ENCODE measurements at places on chromosomes 16 and 17.

- no peak for DNase-seq
Measured at GRCh38 chr17:16052486-16052885, 52.9 kb downstream of the TTC19 start.

DNA sequence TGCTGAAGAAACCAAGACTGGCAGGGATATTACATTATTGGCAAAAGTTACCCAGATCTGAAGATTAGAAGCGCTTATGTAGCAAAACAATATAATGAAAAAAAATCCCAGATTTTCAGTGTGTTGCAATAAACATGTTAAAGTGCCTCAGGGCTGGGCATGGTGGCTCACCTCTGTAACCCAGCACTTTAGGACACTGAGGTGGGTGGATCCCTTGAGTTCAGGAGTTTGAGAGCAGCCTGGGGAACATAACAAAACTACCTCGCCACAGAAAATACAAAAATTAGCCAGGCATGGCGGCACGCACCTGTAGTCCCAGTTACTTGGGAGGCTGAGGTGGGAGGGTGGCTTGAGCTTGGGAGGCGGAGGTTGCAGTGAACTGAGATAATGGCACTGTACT is 6.8 kb downstream of the ZNF207 start:
- no peak for DNase-seq

- no peak for DNase-seq
Measured at GRCh38 chr17:65604070-65604469, 42.6 kb upstream of the AXIN2 start.

- DNase-seq, result no peak
Measured at GRCh38 chr17:17560975-17561374, 30.5 kb downstream of the PEMT start.

DNA sequence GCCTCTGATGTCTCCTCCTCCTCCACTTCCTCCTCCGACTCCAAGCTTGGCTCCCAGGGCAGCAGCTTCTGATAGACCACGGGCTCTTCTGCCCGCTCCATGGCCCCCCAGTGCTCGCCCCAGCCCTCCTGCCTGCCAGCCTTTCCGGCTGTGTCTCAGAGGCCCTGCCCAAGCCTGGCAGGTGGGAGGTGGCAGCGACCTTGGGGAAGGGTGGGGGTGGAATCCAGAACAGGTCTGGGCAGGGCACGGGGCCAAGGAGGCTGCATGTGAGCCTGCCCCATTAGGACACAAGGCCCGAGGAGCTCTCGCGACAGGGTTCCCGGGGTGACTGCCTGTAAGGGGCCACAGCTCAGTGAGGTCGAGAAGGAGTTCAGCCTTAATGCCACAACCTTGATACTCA is at the start of gene GGT6:
TSS of gene GGT6 (minus strand) at position 157 of the 400 bp plus-strand sequence. CDS start at position 101, 56 bp downstream.
- DNase-seq, result no peak

DNA sequence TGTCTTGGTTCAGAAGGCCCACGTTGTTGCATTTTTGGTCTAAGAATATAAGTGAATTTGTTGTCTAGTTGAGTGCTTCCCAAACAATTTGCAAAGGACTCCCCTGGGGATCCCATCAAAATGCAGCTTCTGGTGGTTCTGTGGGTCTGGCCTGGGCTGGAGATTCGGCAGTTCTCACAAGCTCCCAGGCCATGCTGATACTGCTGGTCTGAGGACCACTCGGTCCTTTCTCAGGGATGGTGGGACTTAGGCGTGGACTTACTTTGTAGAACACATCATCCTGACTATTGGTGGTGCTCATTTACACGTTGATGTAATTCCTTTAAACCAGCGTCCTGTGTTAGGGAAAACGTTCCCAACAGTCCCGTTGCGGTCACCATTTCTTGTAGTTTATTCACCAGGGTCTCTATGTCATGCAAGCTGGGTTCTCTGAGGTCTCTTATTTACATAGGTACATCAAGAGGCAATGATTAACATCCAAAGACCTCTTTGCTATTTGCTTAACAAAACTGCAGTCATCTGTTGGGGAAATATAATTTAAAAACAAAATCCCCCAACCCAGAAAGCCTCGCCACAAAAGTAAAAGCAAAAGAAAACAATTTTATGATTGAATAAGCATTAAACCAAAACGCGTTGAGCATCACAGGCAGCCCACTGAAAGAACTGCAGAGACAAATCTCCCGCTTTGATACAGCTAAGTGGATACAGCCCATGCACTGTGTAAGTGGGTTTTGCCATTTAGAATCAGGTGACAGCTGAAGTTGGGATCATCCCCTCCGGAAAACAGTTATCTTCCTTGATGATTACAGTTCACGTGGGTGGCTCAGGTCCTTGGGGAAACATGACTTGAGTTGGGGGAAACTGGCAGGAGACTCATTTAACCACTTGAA is 39.0 kb upstream of the SEC14L1 start:
- no peak for DNase-seq

GRCh38 chr17:67379251-67379630 is 2.2 kb downstream of the PITPNC1 start:
- DNase-seq, result no peak

- DNase-seq, result no peak
Measured at GRCh38 chr16:73011926-73012325, 36.0 kb downstream of the ZFHX3 start.

- no peak for DNase-seq
Measured at GRCh38 chr17:19712436-19713004, 3.9 kb downstream of the SLC47A2 start.

- DNase-seq, result no peak
Measured at GRCh38 chr16:51157698-51158097, 6.6 kb upstream of the SALL1 start.

GRCh38 chr17:9231449-9232154 is 210.3 kb downstream of the NTN1 start:
- DNase-seq, result no peak

DNA sequence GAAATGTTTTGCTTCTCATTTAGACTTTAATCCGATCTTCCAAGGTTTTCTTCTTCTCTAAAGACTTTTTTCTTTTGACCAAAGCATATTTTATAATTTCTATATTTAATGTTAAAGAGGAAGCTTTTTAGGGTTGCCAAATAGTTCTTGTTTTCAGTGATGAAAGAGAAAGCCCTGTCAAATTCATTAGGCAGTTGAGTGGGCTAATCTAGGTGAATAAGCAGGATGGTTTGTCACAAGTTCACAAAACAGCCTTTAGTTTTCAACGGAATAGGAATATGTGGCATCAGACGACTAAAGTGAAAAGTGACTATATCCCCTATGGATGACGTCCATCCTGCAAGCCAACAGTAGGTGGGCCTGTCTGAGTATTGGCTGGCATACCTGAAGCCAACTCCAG is 118.8 kb downstream of the NLK start:
- DNase-seq, result no peak
